ENCODE measurements at places on chromosomes 6 and 20.

GRCh38 chr20:2382833-2383232, 2.1 kb downstream of the TGM6 start:
- no peak for DNase-seq

DNA sequence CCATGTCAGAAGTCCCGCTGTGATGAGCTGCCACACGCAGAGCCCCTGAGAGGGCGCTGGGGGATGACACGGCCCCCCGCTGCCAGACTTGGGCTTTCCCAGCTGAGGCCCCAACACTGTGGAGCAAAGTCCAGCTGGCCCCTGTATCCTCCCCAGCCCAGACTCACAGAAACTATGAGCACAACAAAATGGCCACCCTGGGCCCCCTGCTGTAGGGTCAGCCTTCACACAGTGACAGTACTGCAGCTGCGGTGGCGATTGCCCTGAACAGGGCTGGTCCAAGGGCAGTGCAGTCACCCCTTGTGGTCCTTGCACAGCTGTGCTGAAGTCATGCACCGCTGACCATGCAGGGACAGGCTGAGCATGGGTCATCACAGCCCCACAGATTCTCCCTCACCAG, 78.2 kb upstream of the CST7 start:
- DNase-seq: no peak

- DNase-seq: no peak
These were observed 90.1 kb downstream of the CAP2 start for GRCh38 chr6:17483391-17484016.

- DNase-seq: no peak
These were observed 359.2 kb downstream of the GJA1 start for GRCh38 chr6:121794630-121795029.

- DNase-seq: no peak
These were observed 80.7 kb upstream of the MAFB start for GRCh38 chr20:40769677-40770285.

- no peak for DNase-seq
These were observed 17.9 kb downstream of the SLC2A12 start for GRCh38 chr6:134034478-134034877.

DNA sequence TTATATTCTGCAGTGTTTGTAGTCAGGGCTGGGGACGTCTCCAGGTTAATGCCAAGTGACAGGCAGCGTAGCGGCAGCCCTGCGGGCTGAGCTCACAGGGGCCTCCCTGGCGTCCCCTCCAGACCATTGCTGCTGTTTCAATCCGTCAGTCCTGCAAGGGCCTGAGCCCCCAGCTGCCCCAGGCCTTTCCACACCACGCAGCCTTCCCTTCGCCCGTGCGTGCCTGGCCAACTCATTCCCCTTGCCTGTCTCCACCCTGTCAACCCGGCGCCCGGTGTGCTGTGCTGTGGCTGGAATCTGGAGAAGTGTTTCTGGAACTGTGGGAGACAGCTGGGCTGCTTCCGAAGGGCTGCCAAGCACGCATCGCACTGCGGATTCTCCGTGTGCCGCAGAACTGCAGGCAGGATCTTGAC, 11.9 kb downstream of the BHLHE23 start:
- no peak for DNase-seq

- no peak for DNase-seq
These were observed 24.9 kb upstream of the PI16 start for GRCh38 chr6:36929607-36930006.

DNA sequence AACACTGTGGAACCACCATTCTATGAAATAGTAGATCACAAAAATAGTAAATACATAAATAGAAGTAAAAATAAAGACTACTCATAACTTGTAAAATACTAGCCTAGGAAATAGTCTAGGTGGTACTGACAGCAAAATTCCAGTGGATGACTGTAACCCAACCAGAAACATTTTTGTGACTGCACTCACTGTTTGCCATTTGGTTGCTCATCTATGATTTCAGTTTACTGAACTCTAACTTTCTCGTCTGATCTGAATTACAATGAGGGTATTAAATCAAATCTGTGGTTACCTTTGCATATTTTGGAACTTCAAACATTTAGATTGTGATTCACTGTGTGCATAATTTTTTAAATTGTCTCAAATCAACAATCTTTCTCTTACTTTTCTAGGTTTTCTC, 151.1 kb downstream of the KHDC1L start:
- DNase-seq: no peak

DNA sequence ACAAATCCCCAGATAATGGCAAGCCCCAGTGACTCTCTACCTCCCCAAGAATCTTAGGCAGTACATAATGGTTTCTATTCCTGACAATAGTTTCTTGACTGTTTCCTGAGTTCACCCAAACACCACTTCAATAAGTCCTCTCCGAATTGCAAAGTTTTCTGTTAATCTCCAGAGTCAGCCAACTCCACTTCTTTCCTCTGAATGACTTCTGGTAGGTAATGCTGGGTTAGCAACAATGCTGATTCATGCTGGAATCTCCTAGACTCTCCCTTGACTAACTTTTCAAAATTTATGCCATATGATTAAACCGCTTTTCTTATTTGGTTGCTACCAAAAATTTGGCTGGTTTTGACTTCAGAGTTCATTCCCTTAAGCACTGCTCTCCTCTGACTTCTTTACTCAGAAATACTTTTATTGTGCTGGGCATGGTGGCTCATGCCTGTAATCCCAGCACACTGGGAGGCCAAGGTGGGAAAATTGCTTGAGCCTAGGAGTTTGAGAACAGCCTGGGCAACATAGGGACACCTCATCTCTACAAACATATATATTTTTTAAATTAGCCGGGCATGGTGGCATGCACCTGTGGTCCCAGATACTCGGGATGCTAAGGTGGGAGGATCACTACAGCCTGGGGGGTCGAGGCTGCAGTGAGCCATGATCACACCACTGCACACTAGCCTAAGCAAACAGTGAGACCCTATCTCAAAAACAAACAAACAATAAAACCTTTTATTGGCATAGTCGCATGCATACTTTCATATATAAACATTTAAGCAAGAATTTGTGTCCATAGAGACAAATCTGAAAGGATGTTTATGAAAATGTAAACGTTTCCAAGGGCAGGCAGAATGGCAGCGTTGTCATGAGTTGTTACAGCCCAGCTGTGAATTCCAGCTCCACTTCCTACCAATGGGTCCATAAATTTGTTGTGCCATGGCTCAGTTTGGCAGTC, 249.3 kb upstream of the PLN start:
- no peak for DNase-seq
